NB4 (cell line): ENCODE measurements at places on chromosomes 1 and 21.
A peak's percentile ranks its signal among the peaks of the same experiment; 100 is the strongest.

- no peak for DNase-seq
Observed at GRCh38 chr21:38413958-38414548, 84.2 kb downstream of the ERG start.

DNA sequence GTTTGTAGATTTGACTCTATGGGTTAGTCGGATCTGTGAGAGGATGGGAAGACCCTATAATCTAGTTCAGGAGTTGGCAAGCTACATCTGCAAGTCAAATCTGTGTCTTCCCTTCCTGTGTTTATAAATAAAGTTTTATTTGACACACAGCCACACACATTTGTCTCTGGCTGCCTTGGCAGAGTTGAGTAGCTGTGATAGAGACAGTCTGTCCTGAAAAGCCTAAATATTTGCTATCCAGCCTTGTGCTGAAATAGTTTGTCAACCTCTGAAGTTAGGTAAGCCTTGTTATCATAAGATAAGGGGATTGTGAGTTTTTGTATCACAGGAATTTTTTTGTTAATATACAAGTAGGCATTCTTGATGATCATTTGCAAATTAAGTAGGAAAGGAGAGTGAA is 136.8 kb downstream of the NOS1AP start:
- no peak for DNase-seq

GRCh38 chr1:63893976-63894375 is 120.2 kb downstream of the ROR1 start:
- DNase-seq = no peak

- peak; percentile 95 for DNase-seq
Observed at GRCh38 chr1:1437904-1438376, 2.5 kb downstream of the VWA1 start.

DNA sequence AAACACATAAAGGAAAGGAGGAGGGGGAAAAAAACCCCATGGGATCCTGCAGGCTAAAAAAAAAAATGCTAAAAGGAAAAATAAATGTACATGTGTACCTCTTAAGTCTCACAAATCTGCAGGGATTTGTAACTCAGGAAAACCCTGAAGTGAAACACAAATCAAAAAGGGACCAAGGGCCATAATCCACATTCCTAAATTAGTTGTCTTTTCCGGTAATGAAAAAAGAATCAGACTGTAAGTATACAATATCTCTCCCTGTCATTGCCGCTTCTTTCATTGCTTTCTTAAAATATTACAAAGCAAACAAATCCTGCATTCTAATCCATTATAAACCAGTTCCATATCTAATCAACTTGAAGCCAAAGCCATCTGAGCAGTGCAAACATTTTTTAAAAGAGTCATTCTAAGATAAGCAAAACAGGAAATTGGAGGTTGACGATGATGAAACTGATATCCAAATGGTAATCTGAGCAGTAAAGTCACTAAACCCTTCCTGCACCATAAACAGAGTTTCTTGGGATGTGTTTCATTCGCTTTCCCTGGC is 58.7 kb upstream of the SIM2 start:
- no peak for DNase-seq

- no peak for DNase-seq
Observed at GRCh38 chr21:32597205-32597604, 11.9 kb upstream of the TCP10L start.

DNA sequence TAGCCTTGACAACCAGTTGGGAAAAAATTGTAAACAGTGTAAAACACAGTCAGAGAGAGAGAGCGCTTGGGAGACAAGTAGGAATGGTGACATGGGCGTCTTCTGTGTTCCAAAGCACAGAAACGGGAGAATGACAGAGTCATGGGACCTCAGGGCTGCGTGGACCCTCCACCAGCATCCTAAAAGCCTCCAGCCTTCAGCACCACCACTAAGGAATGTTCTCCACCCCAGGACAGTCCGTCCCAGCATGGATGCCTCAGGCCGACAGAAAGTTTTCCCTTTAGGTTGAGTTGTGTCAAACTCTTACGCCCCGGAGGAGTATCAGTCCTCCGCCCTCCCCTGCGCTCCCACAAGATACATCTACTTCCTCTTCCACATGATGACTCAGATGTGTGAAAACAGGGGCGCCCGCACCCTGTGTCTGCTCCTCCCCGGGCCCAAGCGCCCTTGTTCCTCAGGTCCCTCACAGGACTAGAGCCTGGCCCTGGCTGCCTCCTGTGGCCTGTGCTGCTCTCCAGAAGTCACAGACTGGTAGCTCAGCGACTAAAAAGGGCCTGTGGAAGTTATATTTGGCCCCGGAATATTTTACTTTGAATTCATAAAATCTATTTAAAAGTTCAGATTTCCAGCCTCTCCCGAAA is 63.9 kb upstream of the EFHD2 start:
- peak; percentile 95 for DNase-seq

DNA sequence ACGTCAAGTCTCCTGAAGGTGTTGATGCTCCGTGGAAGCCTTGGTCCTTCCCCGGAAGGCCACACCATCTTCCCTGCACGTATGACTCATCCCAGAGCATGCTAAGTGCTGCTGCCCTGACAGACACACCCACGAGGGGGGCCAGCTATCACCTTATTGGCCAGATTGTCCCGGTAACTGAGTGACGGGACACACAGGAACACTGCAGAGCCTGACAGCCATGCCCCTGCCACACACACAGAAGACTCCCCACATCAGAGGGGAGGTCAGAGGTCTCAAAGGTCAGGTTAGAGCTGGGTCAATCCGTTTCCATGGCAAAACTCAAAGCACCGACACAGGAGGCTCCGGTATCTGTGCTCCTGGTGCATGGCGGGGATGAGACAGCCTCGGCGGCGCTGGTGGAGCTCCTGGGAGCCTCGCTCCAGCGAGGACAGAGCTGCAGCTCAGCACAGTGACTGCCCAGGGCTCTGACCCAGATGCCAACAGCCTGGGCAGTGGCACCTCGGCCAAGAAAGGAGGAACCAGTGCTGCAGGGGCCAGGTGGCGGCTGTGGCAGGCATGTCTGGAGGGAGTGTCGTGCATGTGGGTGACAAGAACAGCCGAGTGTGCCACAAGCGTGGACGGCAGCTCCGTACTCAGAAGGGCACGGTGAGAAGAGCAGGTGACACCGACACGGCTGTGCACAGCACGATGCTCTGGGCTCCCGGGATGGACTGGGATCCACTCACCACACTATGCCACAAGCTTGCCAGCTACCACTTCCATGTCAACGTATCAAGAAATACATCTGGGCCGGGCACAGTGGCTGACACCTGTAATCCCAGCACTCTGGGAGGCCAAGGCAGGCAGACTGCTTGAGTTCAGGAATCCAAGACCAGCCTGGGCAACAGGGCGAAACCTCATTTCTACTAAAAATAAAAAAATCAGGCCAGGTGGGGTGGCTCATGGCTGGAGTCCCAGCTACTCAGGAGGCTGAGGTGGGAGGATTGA is 14.8 kb upstream of the TMEM240 start:
- no peak for DNase-seq

DNA sequence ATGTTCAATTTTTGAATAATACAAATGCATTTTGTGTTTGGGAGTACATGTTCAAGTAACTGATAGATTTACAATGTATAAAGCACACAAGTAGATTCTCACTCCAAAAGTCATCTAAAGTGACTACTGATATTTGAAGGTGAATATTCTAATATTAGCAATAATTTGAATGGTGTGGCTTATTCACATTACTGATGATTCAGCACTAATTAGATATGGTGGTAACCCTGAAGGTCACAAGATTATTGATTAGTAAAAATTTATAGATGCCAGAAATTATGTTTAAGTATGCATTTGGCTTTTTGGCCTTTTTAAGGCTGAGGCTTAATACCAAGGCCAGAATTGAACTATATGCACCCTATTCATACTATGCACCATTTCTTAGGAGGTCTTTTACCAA is 52.4 kb upstream of the TENT5C start:
- no peak for DNase-seq
